Urinary bladder (tissue), 4 donors: ENCODE measurements at places on chromosomes 1 and 21.

GRCh38 chr21:34531399-34531798, 19.4 kb upstream of the KCNE1 start:
- DNase-seq, result no peak

GRCh38 chr1:61273167-61273705, 190.9 kb downstream of the NFIA start:
- DNase-seq, result no peak

DNA sequence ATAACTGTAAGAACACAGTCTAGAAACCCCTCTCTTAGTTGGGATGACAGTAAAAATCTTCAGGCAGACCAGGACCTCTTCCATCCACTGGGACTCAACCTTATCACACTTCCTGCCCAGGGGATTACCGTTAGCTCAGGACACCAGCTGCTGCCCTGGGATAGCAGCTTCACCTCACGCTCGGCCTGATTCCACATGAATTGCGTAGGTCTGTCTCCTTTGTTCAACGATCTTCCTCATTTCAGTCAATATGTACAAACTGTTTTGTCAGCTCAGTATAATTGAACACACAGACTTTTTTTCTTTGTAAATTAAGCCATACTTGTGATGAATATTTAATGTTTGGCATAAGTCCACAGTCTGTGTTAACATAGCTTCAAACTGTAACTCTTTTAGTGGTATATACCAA, 290.4 kb downstream of the GRIK1 start:
- no peak for DNase-seq

- no peak for DNase-seq
Observed at GRCh38 chr1:27015260-27015659, 2.6 kb upstream of the TENT5B start.
